Central memory CD8-positive, alpha-beta T cell (primary cell): ENCODE measurements at places on chromosomes 2 and 18.

DNA sequence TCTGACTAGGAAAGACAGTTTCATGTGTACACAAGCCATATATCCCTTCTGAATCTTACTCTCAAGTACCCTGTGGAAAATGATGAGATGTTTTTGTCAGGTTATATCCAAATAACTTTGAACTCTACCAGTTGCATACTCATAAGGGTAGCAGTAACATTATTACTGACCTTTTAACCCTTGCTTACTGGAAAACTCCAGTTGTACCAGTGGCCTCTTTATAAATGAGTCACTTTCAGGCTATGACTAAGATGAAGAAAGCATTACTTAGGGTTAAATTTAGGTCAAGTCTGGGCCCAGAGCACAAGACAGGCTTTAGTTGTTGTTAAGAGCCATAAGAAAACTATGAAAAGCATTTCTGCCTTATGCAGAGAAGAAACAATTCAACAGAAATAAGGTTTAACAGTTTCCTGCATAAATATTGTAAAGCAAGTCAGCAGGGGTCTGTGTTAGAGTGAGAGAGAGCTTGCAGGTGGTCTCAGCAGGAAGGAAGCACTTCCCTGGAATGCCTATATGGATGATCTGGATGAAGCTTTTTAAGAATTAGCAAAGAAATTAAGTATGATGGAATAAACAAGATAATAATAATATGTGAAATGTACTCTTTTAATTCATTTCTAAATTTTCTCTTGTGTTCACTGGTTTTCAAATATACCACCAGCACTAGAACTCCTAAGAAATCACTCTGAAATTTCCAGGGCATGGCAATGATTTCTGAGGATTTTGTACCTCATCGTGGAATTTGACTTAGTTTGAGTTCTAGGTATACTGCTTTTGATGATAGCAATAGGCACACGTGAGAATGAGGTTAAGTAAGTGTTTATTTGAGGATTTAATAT is 126.6 kb downstream of the UBE2E3 start:
- no peak for DNase-seq

DNA sequence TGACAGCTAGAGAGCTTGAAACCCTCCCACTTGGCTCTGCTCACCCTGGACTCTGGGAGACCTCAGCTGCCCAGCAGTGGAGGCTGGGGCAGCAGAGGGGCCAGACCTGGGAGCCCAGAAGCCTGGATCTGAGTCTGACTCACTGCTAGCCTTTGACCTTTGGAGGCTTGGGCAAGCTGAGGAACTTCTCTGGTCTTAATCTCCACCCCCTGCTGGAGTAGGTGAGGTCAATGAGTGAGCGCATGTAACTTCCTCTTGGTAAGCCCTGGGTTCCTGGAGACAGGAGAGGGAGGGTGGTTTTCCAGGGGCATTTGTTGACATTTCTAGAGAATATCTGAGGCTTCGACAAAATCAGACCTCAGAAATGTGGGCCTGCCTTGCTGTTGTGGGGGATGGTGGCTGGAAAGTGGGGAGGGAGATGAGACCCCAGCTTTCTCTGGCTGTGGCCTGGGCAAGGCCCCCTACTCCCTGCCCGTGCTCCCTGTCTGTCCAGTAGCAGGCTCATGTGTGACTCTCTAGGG is 73.0 kb upstream of the YWHAQ start:
- DNase-seq: no peak

DNA sequence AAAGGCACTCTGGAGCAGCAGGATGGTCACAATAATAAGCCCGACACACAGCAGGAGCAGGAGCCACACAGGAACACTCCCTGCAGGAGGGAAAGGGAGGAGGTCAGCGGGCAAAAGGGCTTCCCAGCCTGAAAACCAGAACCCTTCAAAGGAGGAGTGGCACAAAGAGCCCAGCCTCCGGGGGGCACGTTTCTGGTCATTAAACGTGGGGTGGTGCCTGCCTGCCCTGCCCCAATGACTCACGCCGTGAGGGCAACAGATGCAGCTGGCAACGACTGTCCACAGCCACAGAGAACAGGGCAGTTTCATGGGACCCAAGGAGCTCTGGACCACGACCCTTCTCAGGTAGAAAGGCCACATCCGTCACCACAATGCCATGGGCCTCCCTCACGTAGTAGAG is 3.0 kb downstream of the PREB start:
- DNase-seq: no peak

DNA sequence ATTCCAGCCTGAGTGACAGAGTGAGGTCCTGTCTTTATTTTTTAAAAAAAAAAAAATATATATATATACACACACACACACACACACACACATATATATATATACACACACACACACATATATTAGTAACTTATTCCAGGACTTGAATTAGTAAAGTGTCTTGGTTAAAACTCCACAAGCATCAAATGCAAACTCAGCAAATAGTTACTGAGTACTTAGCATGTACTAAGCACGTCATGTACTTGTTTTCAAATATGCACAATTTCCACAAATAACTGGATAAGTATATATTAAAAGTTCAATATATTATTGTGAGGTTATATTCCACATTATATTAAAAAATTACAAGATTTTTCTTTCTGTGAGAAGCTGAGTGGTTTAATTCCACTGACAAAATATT is 304.7 kb downstream of the ZEB2 start:
- DNase-seq: no peak

GRCh38 chr2:105447476-105447875 is 48.6 kb upstream of the FHL2 start:
- DNase-seq: no peak

GRCh38 chr18:62554061-62554815 is 31.4 kb downstream of the ZCCHC2 start:
- DNase-seq: no peak

DNA sequence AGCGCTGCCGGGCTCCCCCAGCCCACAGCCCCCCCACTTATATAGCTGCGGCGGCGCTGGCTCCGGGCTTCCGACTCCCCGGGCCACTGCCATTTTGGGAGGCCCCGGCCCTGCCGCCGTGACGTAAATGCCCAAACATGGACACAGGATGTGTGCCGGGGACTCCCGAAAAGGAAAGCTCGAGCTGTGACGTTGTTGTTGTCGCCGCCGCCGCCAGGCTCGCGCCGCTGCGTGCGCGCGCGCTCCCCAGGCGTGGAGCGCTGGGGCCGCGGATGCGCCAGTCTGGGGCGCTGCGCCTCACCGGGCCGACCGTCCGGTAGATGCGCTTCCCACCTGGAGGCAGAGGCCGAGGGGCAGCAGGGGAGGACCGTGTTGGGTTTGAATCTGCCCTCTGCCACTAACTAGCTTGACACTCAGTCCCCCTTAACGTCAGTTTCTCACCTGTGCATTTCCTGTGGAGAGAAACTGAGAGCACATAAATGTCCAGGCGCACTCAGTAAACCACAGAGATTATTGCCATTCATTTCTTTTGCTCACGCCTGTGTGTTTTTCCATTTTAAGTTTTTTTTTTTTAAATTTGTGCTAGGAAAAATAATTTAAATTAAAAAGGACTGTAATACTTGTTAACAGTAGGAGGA is at the start of gene EGR4:
Gene EGR4 (minus strand): TSS at position 15 of the 638 bp plus-strand sequence. CDS start 231 bp downstream, outside the sequence.
- DNase-seq: peak; percentile 89

DNA sequence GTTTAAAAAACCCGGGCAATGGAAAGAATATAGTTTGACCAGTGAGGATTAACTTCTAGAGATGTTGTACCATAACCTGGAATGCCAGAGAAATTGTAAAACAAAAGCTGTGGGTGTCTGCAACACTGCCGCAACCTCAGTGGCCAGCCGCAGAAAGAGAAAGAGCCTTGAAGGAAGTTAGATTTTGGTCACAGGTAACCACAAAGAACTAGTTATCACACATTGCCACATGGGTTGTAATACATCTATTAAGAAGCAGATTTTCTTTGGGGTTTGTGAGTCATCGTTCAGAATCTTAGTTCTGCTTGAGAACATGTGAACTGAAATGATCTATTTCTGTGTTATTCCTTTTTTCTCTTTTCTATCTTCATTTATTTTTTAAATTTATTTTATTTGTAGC is 222.9 kb upstream of the AGAP1 start:
- peak; percentile 33 for DNase-seq

DNA sequence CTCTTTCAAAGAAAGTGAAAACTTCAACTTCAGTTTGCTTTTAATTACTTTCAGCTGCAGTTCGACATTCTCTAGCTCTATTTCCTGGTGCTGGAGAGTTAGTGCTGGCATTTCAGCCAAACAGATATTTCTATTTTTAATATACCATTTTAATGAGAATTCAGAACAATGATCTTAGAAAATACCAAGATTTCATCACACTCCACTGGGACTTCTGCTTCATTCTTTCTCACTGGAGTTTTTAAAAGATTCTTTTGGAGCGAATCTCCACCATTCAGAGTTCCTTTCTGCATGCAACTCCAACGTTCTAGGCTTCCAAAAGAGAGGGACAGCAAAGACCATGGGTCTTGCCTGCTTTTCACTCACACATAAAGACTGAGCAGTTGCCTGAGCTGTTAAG is 94.2 kb downstream of the CABLES1 start:
- no peak for DNase-seq
